ENCODE measurements at places on chromosomes 7 and 10.

DNA sequence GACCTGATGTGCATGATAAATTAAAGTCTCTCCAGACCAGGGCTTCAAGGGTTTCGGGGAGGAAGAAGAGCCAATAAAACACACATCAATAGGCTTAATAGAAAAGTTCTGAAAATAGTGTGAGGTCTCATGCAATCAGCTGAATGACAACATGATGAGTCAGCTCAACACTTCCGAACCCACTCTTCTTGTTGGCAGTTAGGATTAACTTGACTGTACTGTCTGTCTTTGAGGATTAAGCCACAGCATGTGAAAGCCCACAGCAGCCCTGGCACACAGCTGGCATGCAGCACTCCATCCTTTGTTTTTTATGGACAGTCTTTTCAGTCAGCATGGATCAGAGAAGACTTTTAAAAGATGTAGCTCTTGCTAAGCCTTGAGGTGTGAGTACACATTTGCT is 526.9 kb upstream of the VSTM2A start:
- DNase-seq, result no peak

- DNase-seq, result no peak
Observed at GRCh38 chr10:89888321-89889070, 187.1 kb downstream of the KIF20B start.

- DNase-seq, result no peak
Observed at GRCh38 chr7:43137811-43138210, 25.4 kb downstream of the HECW1 start.

DNA sequence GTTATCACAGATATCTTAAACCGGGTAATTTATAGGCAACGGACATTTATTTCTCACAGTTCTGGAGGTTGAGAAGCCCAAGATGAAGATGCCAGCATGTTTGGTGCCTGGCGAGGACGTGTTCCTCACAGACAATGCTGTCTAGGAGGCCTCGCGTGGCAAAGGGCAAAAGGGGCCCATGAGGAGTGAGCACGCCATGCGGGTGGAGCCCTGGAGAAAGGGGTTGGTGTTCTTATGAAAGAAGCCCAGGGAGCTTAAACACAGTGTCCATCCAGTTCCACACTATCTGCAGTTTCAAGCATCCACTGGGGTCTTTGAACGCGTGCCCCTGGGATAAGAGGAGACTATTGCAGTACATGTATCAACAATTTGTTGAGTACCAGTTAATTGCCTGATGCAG is 51.4 kb downstream of the CXCL12 start:
- no peak for DNase-seq

GRCh38 chr7:35613150-35613549 is 81.8 kb downstream of the HERPUD2 start:
- no peak for DNase-seq

- no peak for DNase-seq
Observed at GRCh38 chr10:77274046-77274795, 363.4 kb downstream of the KCNMA1 start.

GRCh38 chr10:124484661-124485060 is 23.0 kb downstream of the LHPP start:
- peak; percentile 26 for DNase-seq

DNA sequence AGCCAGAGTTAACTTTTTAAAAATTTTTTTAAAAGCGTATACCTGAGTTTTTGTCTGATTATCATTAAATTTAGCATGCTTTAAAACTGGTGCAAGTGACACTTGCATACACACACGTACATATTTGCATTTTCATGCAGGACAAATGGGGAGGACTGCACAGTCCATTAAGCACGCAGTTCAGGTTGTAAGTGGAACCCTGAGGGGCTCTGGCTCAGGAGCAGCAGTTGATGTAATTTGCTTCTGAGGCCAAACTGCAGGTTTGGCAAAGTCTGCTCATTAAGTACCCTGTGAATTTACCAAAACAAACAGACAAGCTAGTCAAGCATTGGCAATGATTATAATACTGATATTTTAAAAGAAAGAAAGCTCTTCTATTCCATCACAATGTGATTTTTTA is 215.8 kb upstream of the PFKP start:
- DNase-seq, result no peak

- no peak for DNase-seq
Observed at GRCh38 chr10:68163735-68164134, 54.4 kb downstream of the MYPN start.

- no peak for DNase-seq
Observed at GRCh38 chr10:2143213-2143835, 406.0 kb upstream of the ADARB2 start.

DNA sequence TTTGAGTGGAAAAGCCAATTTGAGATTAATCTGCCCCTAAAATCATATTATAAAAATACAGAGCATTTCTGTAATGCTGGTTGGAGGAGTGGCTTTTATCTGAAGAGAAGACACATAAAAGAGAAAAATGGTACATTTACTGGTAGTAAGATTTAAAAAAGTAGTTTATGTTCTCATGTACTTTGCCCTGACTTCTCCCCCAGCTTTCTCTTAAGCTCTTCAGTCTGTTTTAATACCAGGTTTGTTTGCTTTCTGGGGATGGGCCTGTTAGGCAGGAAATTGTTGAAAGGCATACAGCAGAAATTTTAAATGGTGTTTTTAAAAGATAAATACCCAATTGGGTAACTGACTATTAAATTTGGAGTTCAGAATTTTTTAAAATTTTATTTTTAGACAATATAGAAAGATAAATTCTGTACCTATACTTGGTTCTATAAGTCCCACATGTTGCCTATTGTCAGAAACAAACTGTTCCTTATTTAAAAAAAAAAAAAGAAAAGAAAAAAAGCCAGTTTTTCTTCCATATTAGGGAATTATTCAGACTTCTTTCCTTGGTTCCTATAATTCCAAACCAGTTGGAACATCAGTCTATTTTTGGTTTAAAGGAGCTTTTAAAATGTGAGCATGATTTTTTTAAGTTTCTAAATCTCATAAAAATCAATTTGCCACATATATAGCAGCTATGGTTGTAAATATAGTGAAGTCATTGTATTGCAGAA is 136.6 kb downstream of the ARID5B start:
- DNase-seq, result no peak

DNA sequence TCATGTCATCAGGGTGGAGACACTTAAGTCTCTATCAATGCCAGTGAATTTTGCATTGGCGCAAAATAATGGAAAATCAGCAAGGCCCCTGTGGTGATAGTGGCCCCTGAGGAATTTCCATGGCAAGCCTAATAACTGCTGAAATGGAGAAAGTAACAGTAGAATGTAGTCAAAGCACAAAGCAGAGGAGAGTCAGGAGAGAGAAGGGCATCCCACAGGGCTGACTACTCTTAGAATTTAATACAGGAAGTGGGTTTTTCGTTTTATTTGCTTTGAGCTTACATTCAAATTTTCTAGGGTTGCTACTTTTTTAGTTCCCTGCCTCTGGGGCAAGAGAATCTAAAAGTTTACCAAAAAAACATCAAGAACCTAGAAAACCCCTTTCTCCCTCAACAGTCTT is 39.0 kb downstream of the BZW2 start:
- no peak for DNase-seq

GRCh38 chr10:58796242-58796641 is 283.6 kb downstream of the BICC1 start:
- DNase-seq, result peak; percentile 92

DNA sequence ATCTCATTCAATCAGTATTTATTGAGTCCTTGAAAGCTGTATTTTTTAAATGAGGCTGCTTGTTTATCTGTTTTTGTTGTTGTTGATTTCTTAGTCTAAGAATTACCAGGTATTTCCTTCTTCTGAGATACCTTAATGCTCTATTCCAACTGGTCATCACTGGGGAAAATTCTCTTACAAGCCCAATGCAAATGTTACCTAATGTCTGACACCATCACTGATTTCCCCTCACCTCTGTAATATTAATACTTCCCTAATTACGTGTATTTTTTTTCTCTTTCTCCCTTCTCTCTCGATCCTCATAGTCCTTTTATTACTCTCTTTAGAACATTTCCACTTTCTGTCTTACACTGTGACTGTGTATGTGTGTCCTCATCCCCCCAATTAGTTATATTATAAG is 13.9 kb downstream of the HDAC9 start:
- DNase-seq, result no peak

DNA sequence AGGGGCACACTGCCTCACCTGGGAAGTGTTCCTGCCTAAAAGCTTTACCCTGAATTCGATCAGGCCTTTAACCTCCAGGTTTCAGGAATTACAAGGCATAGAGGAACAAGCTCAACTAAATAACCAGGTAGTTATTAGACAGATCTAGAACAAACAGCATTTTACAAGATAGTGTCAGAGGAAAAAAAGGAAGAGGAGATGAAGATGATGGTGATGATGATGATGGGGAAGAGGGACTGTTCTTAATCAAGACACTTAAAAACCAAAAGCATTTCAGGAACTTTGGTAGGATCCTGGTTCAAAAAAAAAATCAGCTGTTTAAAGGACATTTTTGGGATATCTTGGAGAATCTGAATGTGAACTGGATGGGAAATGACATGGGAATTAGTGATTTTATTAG is 11.5 kb downstream of the RBM17 start:
- DNase-seq, result no peak

DNA sequence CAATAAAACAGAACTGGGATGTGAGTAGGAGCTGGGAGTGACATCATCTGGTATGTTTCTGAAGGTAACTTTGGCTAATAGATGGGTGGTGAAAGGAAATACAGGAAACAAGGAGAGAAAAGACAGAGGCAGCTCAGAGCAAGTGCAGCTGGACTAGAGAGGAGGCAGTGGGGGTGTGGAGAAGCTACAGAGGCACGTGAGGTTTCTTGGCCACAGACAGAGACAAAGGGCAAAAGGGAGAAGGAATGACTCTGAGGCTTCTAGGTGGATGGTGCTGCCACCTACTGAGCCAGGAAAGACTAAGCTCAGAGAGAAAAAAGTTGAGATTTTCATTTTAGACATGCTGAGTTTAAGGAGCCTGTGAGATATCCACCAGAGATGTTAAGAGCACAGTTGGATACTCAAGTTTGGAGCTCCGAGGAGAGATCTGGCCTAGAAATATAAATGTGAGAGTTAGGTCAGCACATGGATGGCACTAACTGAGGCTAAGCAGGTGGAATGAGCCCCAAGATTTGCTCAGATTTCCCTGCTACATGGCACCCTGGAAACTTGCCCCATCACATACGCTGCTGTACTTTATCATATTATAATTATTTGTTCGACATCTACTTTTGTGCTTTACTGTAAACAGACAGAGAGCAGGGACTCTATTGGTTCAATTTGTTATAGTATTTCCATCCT is 293.0 kb upstream of the IMMP2L start:
- DNase-seq, result no peak

GRCh38 chr7:20228654-20229053 is 11.5 kb upstream of the MACC1 start:
- DNase-seq, result no peak

GRCh38 chr10:14608381-14609001 is 166.2 kb downstream of the FAM107B start:
- no peak for DNase-seq

DNA sequence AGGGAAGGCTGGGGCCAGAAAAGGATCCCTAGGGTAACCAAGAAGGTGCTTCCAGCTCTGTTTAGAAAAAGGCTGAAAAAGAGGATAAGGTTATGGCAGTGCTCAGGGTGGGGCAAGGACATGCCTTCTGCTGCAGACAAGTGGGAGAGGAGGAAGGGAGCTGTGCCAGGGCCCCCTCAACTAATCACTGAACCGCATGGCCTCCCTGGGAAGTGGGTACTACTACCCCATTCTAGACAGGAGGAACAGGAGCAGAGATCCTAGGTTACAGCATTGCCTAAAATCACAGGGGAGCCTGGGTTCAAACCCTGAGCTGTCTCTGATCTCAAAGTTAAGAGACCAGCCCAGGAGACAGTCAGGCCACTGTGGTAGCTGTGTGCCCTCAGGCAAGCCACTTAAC is 149.7 kb downstream of the GRID1 start:
- DNase-seq, result no peak

GRCh38 chr10:34850558-34850957 is 35.5 kb upstream of the PARD3 start:
- DNase-seq, result no peak

DNA sequence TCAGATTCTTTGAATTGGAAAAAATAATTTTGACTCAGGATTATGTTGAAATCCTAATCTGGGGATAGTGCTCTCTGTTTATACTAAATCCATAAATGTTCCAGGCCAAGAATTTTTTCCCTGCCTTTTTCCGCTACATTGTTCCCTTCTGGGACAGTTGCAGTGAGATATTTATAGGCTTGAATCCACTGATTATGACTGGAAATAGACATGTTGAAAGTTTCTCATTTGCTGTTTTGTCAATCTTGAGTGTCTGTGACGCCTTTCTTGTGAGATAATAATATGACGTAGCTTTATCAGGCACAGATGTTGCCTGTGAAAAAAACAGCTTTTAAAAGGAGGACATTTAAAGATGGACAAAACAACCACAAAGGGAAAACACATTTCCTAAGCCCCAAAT is 155.9 kb downstream of the ARID5B start:
- no peak for DNase-seq

GRCh38 chr10:47406870-47407691 is 23.0 kb upstream of the ZNF488 start:
- DNase-seq, result no peak

DNA sequence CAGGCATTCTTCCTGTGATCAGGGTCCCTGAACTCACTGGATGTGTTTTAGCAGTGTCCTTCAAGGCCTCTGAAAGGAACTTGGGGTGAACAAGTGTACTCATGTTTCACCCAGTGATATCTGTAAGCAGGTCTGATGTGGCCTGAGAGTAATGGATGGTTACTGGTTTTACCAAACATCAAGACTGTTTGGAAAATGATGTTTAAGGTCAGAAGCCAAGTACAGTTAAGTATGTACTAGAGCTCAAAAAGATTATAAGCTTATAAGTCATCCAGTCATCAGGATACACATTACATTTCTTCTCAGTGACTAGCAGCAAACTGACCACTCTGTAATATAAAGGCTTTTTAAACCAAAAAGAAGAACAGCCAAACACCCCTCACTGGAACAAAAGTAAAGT is 79.8 kb upstream of the PTN start:
- no peak for DNase-seq

DNA sequence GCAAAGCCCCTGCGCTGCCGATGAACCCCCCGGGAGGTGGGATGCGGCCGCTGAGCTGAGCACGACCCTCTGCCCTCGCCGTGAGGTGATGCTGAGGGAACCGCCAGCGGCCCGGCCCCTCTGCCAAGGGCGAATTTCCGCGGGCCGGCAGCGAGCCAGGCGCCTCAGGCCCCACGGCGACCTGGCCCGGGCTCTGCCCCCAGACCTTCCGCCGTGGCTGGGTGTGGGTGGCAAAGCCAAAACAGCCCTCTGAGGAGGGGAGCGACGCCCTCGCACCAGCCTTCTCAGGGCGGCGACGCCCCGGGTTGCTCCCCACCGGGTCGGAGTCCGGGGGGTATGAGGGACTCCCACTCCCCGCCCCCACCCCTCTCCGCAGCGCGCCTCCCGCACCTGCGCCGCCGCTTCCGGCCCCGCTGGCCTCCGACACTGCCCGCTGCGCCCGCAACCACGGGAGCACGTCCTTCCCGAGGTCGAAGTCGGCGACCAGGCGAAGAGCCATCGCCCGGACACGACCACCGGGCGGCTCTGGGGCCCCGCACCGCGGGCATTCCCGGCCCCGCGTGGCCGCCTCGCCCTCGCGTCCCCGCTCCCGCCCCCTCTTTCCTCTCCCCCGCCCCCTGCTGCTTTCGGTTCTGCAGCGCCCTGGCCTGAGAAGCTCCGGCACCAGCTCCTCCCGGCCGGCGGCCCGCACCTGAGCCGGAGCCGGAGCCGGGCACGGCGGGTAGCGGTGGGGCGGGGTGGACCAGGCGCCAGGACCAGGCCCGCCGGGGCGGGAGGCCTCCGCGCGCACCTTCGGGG is at the start of gene GSAP:
Gene GSAP, minus strand, starts transcription at position 527 of the 798 bp plus-strand sequence. Its CDS starts 28 bp downstream, at position 499.
- no peak for DNase-seq
